ENCODE measurements at places on chromosomes 7 and 10.

DNA sequence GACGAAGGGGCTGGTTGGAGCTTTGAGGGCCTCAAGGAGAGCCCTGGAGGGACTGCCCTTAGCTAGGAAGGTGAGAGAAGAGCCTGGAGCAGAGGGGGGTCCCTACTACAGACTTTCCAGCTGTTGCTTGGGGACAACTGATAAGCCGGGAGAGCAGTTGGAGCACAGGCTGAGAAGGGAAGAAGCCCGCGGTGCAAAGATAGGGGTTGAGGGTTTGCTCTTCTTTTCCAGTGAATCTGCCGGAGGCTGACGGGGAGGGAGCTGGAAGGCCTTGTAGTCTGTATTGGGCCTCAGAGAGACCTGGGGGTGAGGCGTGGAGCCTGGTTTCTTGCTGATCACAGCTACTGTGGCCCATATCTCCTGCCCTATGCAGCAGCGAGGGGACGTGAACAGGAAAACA, 23.7 kb downstream of the CYP26A1 start:
- DNase-seq: no peak

DNA sequence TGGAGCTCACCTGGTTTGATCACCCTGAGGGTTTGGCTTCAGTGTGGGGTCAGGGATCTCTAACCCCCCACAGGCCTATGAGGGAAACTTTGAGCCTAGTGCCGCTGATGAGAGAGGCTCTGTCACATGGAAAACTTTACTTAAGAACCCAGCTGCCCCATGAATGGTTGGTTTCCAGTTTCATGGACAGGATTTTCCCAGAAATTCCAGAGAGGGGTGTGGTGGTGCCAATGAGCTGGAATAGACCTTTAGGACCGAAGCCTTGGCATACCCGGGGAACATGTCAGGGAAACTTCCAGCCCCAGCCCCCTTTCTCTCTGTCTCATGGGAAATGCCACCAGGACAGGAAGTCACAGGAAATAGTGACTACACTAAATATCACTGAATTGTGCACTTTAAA, 36.9 kb downstream of the AKR1B1 start:
- no peak for DNase-seq

DNA sequence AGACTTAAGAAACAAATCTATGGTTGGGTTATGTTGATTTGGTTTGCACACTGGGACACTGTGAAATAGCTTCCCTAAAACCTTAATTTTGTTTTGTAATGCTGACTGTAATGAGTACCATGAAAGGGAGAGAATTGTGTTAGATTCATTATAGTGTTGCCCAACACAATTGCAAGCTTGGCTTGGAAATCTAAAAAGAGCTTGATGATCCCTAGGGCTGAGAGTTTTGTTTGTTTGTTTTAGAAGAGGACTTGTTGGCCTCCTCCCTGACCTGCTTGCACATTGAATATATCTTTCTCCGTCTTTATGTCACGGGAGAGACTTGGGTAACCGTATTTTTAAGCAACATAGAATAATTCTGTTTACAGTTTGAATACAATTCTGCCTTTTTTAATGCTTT, 410.1 kb downstream of the ARL4A start:
- DNase-seq: no peak

DNA sequence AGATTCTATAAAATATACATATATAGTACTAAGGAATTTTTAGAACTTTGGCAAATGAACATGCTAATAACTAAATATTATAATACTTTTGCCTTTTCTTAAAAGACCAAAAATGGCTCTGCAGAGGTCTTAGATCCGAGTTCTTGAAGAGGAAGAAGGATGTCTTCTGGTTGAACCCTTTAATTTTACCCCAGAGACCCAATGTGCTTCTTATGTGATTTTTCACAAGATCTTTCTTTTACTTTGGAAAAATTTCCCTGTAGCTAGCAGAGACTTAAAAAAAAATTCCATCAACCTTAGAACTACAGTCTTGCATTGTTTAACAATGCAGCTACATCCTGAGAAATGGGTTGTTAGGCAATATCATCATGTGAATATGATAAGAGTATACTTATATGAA, 663.2 kb downstream of the PARD3 start:
- DNase-seq: no peak

DNA sequence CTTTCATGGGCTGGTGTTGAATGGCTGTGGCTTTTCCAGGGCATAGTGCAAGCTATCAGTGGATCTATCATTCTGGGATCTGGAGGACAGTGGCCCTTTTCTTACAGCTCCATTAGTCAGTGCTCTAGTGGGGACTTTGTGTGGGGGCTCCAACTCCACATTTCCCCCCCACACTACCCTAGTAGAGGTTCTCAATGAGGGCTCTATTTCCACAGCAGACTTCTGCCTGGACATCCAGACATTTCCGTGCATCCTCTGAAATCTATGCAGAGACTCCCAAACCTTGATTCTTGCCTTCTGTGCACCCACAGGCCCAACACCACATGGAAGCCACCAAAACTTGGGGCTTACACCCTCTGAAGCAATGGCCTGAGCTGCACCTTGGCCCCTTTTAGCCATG, 208.3 kb upstream of the MKLN1 start:
- DNase-seq: no peak

- no peak for DNase-seq
Observed at GRCh38 chr7:35025369-35025870, 11.9 kb downstream of the DPY19L1 start.

GRCh38 chr10:70425096-70425495, 16.4 kb downstream of the NODAL start:
- no peak for DNase-seq

- DNase-seq: no peak
Observed at GRCh38 chr7:55107946-55108345, 89.1 kb downstream of the EGFR start.

- DNase-seq: no peak
Observed at GRCh38 chr7:150989456-150989855, 1.4 kb upstream of the NOS3 start.

DNA sequence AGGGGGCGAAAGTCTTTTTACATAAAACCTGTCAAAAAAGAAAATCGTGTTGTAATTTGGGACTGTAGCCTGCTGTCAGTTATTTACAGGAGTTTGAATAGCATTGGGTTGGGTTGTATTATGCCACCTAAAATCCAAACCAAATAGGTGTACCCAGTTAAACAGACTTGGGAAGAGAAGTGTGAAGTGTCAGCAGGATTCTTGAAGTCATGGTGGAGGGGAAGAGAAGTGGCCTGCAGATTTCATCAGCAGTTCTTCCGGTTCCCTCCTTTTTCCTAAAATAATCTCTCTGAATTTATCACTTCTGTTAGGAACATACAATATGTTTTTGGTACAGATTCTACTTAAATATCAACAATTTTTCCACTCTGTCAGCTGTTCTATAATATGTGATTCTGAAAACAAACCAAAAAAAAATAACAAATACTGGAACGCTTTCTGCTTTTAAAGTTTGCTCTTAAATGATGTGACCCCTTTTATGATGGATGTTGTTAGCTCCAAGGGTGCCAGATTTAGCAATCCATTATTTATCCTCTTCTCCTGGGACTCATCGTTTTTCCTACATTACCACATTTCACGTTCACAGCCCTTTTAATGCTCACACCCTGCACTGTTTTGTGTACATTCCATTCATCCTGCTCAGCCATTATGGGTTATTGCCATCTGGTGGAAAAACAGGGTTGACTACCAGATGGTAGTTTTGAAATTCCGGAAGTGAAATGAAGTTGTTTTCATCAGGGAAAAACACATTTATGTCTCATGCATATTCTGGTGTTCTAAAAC, 18.7 kb upstream of the ARHGAP12 start:
- DNase-seq: no peak

DNA sequence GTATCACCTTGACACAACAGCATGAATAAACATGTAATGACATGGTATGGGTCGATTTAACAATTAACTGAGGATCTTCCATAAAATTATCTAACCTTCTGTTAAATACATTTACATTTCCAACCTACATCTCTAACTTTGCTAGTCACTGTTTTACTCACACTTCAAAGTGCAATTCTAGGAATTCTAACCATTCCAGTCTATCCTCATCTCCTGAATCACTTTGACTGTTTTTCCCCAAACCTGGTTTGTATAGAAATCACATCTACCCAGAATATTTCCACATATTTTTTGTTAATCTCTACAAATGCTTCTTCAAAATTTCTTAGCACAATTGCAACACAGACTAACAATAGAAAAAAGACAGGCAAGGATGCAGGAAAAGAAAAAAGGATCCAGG, 6.2 kb downstream of the ABI1 start:
- DNase-seq: no peak

DNA sequence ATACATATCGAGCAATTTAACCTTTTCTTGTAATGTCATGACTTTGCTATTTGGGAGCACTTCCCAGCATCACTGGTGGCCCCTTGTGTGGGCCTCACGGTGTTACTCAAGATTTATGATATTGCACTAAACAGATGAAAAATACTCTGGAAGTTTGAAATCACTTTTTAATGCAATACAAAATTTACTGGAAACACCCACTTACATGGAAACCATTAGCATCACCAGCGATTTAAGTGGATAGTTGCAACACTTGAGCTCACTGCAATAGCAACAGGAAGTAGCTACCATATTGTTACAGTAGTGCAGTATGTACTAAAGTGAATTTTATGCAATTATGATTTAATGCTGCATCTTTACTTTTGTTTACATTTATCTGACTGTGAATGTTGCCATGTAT, 184.4 kb downstream of the MDFIC start:
- DNase-seq: no peak
